ENCODE measurements at places on chromosomes 3 and 15.
A peak's percentile ranks its signal among the peaks of the same experiment; 100 is the strongest.

- no peak for DNase-seq
Observed at GRCh38 chr15:65082303-65082953, 5.9 kb downstream of the KBTBD13 start.

- DNase-seq: no peak
Observed at GRCh38 chr3:33982269-33982798, 183.9 kb downstream of the PDCD6IP start.

- DNase-seq: no peak
Observed at GRCh38 chr15:52098323-52098722, 14.3 kb downstream of the BCL2L10 start.

GRCh38 chr3:194107107-194107506, 28.8 kb upstream of the HES1 start:
- no peak for DNase-seq

GRCh38 chr3:8324747-8325146, 176.9 kb upstream of the LMCD1 start:
- DNase-seq: peak; percentile 23

GRCh38 chr3:9715136-9715535, 11.5 kb downstream of the CPNE9 start:
- peak; percentile 47 for DNase-seq

- peak; percentile 35 for DNase-seq
Observed at GRCh38 chr15:36370731-36371112, 208.7 kb upstream of the CDIN1 start.

DNA sequence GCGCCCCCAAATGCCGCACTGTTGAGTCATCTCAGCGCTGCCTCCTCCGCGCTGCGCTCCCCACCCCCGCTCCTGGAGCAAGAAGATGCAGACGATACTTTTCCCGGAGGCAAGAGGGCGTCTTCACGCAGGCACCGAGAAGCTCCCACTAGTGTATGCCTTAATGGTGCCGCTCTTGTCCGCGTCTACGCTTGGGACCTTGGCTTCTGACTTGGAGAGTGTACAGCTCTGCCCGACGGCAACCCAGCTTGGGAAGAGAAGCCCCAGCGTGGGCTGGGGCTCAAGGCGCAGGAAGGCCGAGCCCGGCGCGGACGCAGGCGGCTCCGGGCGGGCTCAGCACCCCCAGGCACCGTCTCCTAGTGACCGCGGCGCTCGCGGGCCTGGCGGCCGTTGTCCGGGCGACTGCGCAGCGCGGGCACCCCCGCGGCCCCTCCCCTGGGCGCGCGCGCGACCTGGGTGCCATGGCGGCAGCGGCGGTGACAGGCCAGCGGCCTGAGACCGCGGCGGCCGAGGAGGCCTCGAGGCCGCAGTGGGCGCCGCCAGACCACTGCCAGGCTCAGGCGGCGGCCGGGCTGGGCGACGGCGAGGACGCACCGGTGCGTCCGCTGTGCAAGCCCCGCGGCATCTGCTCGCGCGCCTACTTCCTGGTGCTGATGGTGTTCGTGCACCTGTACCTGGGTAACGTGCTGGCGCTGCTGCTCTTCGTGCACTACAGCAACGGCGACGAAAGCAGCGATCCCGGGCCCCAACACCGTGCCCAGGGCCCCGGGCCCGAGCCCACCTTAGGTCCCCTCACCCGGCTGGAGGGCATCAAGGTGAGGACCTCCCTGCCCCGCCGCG, at the start of gene P4HTM:
P4HTM (plus strand) TSS at position 446 of the 840 bp plus-strand sequence; CDS start at position 462, 16 bp downstream.
- peak; percentile 98 for DNase-seq

DNA sequence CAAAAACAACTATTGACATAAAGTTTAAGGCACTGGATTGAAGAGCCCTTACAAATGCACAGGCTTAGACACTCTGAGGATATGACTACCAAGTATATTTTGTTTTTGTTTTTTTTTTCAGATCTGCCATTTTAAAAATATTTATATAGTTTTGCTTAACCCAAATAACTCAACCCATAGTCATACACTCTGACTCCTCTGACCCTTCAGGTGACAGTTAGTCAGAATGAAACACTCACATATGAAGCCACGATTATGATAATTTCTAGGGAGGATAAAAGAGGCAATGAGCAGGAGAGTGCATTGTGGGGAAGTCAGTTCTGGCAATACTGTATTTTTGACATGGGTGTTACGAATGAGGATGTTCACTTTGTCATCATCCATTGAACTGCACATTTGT, 774.7 kb downstream of the MECOM start:
- DNase-seq: no peak

- no peak for DNase-seq
Observed at GRCh38 chr3:144409319-144409718, 437.7 kb downstream of the DIPK2A start.
